Breast epithelium (tissue), 4 donors: ENCODE measurements at places on chromosomes 5 and 9. TPM values are rescaled to one million over a fixed set of nuclear protein-coding genes. Genes with fewer than 3 reads are reported as not detected.
A peak's percentile ranks its signal among the peaks of the same experiment; 100 is the strongest.

GRCh38 chr9:129434187-129434586 lies 186.7 kb downstream of the C9orf50 start:
- no peaks in the 10 kb centered on the region for H3K27me3 ChIP-seq
- H3K27ac ChIP-seq = no peak overlapping the region
- peaks cover 12% of the 10 kb centered on the region for H3K4me1 ChIP-seq
- no peak overlapping the region for H3K4me3 ChIP-seq
- DNase-seq = no peak
- no peaks in the 10 kb centered on the region for H3K36me3 ChIP-seq

DNA sequence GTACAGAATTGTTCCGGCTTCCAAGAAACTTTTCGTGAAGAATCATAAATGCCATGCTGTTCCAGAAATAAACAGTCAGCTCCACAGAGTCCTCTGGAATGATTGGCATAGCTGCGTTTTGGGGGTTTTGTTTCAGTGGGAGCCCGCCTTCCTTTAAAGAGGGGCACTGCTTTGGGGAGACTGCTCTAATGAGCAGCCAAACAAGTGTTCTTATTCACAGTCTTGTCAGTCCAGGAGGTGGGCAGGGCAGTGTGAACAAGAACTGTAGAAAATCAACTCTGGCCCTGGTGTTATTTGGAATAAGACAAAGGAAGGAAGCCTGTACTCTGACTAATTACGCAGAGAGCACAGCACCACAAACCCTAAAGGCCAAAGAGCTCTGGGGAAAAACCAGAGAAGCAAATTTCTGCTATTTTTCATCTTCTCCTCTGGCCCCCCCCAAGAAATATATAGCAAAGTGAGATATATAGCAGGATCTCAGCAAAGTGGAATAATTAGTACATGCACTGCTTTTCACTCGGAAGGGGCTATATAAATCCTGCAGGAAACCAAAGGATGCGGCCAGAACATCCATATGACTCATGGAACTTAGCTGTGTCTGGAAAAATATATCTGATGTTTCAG lies 92.9 kb downstream of the GLDC start:
- H3K36me3 ChIP-seq = no peaks in the 10 kb centered on the region
- H3K4me1 ChIP-seq = no peaks in the 10 kb centered on the region
- DNase-seq = no peak
- H3K27me3 ChIP-seq = no peaks in the 10 kb centered on the region

- H3K27ac ChIP-seq = peak overlapping the region; percentile 87
- DNase-seq = no peak
- no peaks in the 10 kb centered on the region for H3K4me1 ChIP-seq
These were observed 19.8 kb downstream of the ADAMTS2 start for GRCh38 chr5:179325296-179326031.

DNA sequence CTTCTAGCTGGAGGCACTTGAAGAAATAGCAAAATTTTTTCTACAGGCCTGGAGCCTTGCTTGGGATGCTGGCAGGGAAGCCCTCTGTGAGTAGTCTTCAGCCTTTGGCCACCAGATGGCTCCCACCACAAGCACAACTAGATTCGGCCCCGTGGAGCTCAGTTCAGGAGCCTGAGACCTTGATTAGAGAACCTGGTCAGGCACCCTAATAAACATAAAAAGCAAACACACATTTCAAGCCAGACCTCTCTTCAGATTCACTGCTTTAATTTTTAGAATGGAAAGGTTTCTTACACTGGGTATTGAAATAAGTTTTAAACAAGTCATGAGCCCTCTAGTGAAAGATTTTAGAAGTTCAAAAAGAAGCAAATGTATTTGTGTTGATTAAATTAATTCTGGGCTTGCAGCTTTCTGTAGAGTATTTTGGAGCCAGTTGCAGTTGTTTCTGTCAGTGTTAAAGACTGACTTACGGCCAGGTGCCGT lies 41.4 kb downstream of the GLRX start:
- H3K4me1 ChIP-seq = no peaks in the 10 kb centered on the region
- H3K27ac ChIP-seq = peak overlapping the region; percentile 5
- peak; percentile 79 for DNase-seq
- H3K36me3 ChIP-seq = no peaks in the 10 kb centered on the region

Gene F2RL2
- 2.9 TPM for total RNA-seq

Gene LCN1
- not detected for total RNA-seq

Gene DNM1
- 12.5 TPM for total RNA-seq
